ENCODE measurements at places on chromosomes 7 and 10. TPM values are rescaled to one million over a fixed set of nuclear protein-coding genes. Genes with fewer than 3 reads are reported as not detected.

DNA sequence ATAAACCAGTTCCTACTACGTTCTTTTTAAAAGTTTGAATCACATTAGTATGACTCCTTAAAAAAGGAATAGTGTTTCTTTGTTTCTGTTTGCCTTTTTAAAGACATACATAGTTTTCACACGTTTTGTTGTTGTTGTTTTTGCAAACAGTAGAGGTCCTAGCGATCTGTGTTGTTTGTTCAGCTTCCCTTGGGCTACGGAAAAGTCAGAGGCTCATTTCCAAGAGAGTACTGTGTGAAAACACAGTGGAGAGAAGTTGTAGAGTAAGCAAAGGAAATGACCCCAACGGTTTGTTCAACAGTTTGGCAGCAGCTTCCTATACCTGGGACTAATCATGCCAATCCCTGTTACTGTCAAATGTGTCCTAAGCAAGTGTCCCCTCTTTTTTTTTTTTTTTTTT is 87.1 kb upstream of the STEAP1 start:
- DNase-seq = no peak
- no peaks in the 10 kb centered on the region for H3K36me3 ChIP-seq
- no peaks in the 10 kb centered on the region for H3K4me1 ChIP-seq

DNA sequence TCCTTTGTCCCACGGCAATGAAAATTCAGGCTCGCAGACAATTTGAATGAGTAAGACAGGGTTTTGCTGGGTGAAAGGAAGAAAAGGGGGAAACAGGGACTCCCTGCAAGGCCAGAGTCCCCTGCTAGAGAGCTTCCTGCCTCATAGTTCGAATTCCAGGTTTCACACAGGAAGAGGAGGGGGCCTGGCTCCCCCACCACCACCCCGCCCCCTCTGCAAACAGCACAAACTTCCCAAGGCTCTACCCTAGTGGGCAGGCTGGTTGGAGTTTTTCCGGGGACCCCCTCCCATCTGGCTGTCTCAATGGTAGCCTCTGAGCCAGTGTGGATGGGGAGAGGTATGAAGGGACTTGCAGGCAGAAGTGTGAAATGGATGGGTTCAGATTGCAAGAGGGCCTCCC is 57.4 kb upstream of the NEBL start:
- no peak overlapping the region for H3K4me3 ChIP-seq
- DNase-seq = no peak

Gene ARHGAP19
- 14.8 TPM for total RNA-seq

DNA sequence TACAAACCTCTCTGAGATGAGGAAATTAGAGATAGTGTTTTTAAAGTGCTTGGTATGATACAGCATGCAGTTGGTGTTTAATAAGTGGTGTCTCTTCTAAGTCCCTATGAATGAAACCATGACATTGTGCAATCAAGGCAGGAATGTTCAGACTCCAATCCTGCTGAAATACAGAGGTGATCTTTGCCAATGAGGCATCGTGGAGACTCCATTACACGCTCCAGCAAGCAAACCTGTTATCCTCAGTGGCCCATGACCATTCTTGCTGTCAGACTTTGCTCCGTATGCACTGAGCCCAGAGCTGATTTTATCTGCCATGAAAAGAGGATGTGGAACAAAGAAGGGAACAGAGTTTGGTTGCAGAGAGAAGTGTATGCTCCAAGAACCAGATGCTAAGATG is 47.3 kb downstream of the CDHR3 start:
- no peaks in the 10 kb centered on the region for H3K4me1 ChIP-seq
- no peak overlapping the region for H3K4me3 ChIP-seq
- H3K36me3 ChIP-seq = no peaks in the 10 kb centered on the region
- no peaks in the 10 kb centered on the region for H3K27me3 ChIP-seq
- no peak overlapping the region for H3K27ac ChIP-seq
- no peak for DNase-seq

Gene HOGA1
- not detected for total RNA-seq

- no peaks in the 10 kb centered on the region for H3K27me3 ChIP-seq
- no peaks in the 10 kb centered on the region for H3K4me1 ChIP-seq
- H3K36me3 ChIP-seq = no peaks in the 10 kb centered on the region
- no peak overlapping the region for H3K27ac ChIP-seq
- DNase-seq = no peak
Observed at GRCh38 chr7:46908770-46909169, 673.1 kb downstream of the TNS3 start.

DNA sequence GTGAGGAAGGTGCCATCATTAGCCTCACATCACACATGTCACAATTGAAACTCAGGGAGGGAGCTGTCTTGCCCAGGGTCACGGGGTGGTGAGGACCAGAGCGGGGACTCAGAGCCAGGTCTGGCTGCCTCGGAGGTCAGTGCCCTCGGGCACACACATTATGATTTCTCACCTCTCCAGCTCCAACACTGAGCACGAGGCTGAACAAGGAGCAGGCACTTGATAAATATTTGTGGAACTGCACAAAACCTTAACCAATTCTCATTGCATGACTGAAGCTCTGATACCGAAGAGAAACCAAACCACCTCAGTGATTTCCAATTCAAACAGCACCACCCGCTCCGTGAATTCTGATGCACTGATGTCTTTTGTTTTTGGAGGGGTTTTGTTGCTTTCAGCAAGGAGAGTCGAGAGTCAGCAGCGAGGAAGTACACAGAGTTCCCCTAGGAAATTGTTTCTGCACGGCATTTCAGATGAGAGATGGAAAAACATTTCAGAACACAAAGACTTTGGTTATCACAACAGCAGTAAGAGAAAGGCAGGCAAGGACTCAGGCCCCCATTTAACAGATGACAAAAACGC is 55.3 kb upstream of the ZMIZ1 start:
- H3K4me1 ChIP-seq = no peaks in the 10 kb centered on the region
- H3K4me3 ChIP-seq = no peak overlapping the region
- no peaks in the 10 kb centered on the region for H3K27me3 ChIP-seq
- no peak for DNase-seq
- H3K36me3 ChIP-seq = no peaks in the 10 kb centered on the region

DNA sequence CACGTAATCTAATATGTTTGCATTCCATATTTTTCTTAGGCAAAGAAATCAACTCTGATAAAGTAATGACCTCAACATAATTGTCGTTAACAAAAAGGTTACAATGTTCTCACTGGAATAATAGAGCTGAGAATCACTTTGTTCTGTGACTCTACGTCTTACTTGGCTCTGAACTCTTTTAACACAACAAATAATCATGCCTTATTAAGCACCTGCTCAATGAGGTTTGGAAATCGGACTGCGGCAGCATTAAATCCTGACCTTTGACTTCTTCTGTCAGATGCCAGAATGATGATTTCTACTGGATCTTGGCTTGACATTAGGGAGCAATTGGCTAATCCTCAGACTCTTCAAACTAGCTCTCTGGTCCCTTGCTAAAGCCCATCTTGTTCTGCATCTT is 233.6 kb downstream of the SEMA3D start:
- no peaks in the 10 kb centered on the region for H3K4me1 ChIP-seq
- H3K36me3 ChIP-seq = no peaks in the 10 kb centered on the region
- no peaks in the 10 kb centered on the region for H3K27me3 ChIP-seq
- DNase-seq = no peak
- H3K4me3 ChIP-seq = no peak overlapping the region

GRCh38 chr10:109991266-109991855 is 16.4 kb upstream of the ADD3 start:
- H3K36me3 ChIP-seq = no peaks in the 10 kb centered on the region
- no peak for DNase-seq
- no peak overlapping the region for H3K27ac ChIP-seq

Gene ANKRD2
- total RNA-seq = not detected

GRCh38 chr7:23226844-23227450 is 19.6 kb upstream of the GPNMB start:
- no peak overlapping the region for H3K4me3 ChIP-seq
- no peaks in the 10 kb centered on the region for H3K4me1 ChIP-seq
- H3K27me3 ChIP-seq = no peaks in the 10 kb centered on the region

- no peak overlapping the region for H3K4me3 ChIP-seq
- H3K27me3 ChIP-seq = no peaks in the 10 kb centered on the region
- H3K4me1 ChIP-seq = no peaks in the 10 kb centered on the region
Observed at GRCh38 chr10:29055101-29055500, 233.8 kb upstream of the LYZL1 start.

- peaks cover 13% of the 10 kb centered on the region for H3K4me1 ChIP-seq
- no peak for DNase-seq
- no peaks in the 10 kb centered on the region for H3K36me3 ChIP-seq
- H3K27me3 ChIP-seq = peaks cover 12% of the 10 kb centered on the region
- no peak overlapping the region for H3K4me3 ChIP-seq
Observed at GRCh38 chr7:20799566-20800366, 13.1 kb upstream of the SP8 start.

DNA sequence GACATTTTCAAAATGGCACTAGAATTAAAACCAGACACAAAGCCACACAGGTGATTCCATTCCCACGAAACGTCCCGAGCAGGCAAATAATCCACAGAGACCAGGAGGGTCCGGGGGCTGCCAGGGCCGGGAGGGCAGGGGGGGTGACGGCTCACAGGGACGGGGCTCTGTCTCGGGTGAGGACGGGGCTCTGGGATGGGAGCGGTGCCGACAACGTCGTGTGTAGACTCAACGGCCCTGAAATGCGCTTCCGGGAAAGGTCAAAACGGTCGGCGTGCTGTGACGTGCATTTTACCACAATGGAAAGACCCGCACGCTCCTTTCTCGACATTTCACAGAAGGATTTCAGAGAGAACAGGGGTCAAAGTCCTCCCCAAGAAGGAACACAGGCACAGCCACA is 63.3 kb upstream of the PDGFA start:
- H3K4me1 ChIP-seq = peaks cover 17% of the 10 kb centered on the region
- no peak overlapping the region for H3K4me3 ChIP-seq
- DNase-seq = no peak
- no peaks in the 10 kb centered on the region for H3K27me3 ChIP-seq

- no peak for DNase-seq
- no peaks in the 10 kb centered on the region for H3K4me1 ChIP-seq
- no peaks in the 10 kb centered on the region for H3K36me3 ChIP-seq
- H3K27ac ChIP-seq = no peak overlapping the region
Observed at GRCh38 chr10:102542800-102543418, 39.1 kb downstream of the SUFU start.

- no peak overlapping the region for H3K27ac ChIP-seq
- no peak overlapping the region for H3K4me3 ChIP-seq
- no peaks in the 10 kb centered on the region for H3K4me1 ChIP-seq
- no peaks in the 10 kb centered on the region for H3K36me3 ChIP-seq
- no peak for DNase-seq
Observed at GRCh38 chr10:120286280-120286679, 170.7 kb upstream of the PLPP4 start.

- peaks cover 37% of the 10 kb centered on the region for H3K4me1 ChIP-seq
- no peak overlapping the region for H3K4me3 ChIP-seq
- DNase-seq = no peak
- no peaks in the 10 kb centered on the region for H3K27me3 ChIP-seq
- peaks cover 29% of the 10 kb centered on the region for H3K36me3 ChIP-seq
Observed at GRCh38 chr10:119526621-119527592, 15.6 kb downstream of the RGS10 start.

- H3K4me3 ChIP-seq = no peak overlapping the region
- no peaks in the 10 kb centered on the region for H3K27me3 ChIP-seq
- no peak overlapping the region for H3K27ac ChIP-seq
- H3K36me3 ChIP-seq = no peaks in the 10 kb centered on the region
- DNase-seq = no peak
Observed at GRCh38 chr7:115825456-115826115, 205.0 kb downstream of the TFEC start.

DNA sequence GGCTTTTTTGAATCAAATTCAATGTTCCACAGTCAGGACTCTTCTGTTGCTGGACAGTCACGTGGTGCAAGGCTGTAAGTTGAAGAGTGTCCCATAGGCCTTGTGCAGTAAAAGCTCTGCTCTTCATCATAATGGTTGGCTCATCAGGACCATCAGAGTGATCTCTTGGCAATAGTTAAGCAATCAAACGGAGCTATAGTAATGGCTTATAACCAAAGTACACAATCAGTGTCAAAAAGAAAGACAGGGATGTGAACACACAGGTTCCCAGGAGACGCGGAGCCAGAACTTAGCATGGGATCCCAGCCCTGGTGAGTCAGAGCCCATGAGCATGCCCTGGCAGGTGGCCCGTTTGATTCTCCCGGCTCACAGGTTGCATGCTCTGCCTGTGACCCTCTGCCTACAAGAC is 10.8 kb upstream of the GPNMB start:
- H3K36me3 ChIP-seq = no peaks in the 10 kb centered on the region
- no peak overlapping the region for H3K27ac ChIP-seq
- H3K4me1 ChIP-seq = no peaks in the 10 kb centered on the region
- H3K27me3 ChIP-seq = no peaks in the 10 kb centered on the region
- no peak for DNase-seq

Gene AS3MT
- total RNA-seq = 2.6 TPM

Gene RUFY2
- 24.7 TPM for total RNA-seq

GRCh38 chr7:98815313-98815712 is 54.5 kb downstream of the TMEM130 start:
- no peak overlapping the region for H3K4me3 ChIP-seq
- H3K27ac ChIP-seq = no peak overlapping the region

- no peaks in the 10 kb centered on the region for H3K4me1 ChIP-seq
- H3K36me3 ChIP-seq = no peaks in the 10 kb centered on the region
- no peak overlapping the region for H3K27ac ChIP-seq
Observed at GRCh38 chr10:108911814-108912541, 1011.3 kb downstream of the XPNPEP1 start.

- H3K27ac ChIP-seq = peak overlapping the region; percentile 92
- peak overlapping the region; percentile 89 for H3K4me3 ChIP-seq
- H3K4me1 ChIP-seq = peaks cover 16% of the 10 kb centered on the region
- no peak for DNase-seq
- H3K27me3 ChIP-seq = no peaks in the 10 kb centered on the region
Observed at GRCh38 chr10:18658271-18659124, 733 bp upstream of the ARL5B start.

Gene TMEM273
- total RNA-seq = 15.0 TPM

Gene CYP2C9
- not detected for total RNA-seq

- no peak overlapping the region for H3K27ac ChIP-seq
- H3K4me3 ChIP-seq = no peak overlapping the region
- H3K27me3 ChIP-seq = no peaks in the 10 kb centered on the region
- no peaks in the 10 kb centered on the region for H3K4me1 ChIP-seq
Observed at GRCh38 chr10:77247031-77247990, 390.3 kb downstream of the KCNMA1 start.

DNA sequence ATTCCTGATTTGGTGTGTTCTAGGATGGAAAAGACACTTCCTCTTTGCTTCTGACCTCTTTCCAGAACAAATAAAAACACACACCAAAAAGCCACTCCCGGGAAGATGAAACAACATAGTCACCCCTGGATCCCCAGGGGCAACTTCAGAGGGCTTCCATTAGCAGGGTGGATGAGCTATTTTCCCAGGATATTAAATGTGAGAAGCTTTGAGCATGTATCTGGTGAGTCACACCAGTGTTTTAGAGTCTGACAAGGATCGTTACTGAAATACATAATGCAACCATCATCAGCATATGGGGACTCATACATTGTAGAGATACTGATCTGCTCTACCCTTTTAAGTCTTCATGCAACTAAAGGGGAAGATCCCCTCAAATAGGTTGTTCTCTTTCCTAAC is 115.5 kb upstream of the ZNF438 start:
- no peaks in the 10 kb centered on the region for H3K36me3 ChIP-seq
- H3K27me3 ChIP-seq = no peaks in the 10 kb centered on the region
- H3K4me3 ChIP-seq = no peak overlapping the region
- H3K4me1 ChIP-seq = peaks cover 13% of the 10 kb centered on the region
- H3K27ac ChIP-seq = no peak overlapping the region

- no peaks in the 10 kb centered on the region for H3K27me3 ChIP-seq
- no peak overlapping the region for H3K27ac ChIP-seq
- no peak for DNase-seq
- H3K4me1 ChIP-seq = no peaks in the 10 kb centered on the region
- H3K4me3 ChIP-seq = no peak overlapping the region
Observed at GRCh38 chr7:24466168-24466768, 107.0 kb upstream of the PALS2 start.

Gene SUGCT
- total RNA-seq = not detected

- H3K27ac ChIP-seq = no peak overlapping the region
- DNase-seq = no peak
- no peaks in the 10 kb centered on the region for H3K27me3 ChIP-seq
Observed at GRCh38 chr7:146636581-146636980, 520.0 kb downstream of the CNTNAP2 start.

Measured in naive thymus-derived CD4-positive, alpha-beta T cell (primary cell).